ENCODE measurements at places on chromosomes 13 and 19. TPM values are rescaled to one million over a fixed set of nuclear protein-coding genes. Genes with fewer than 3 reads are reported as not detected.
A peak's percentile ranks its signal among the peaks of the same experiment; 100 is the strongest.

IZUMO2 gene
- not detected for total RNA-seq

ZNF493 gene
- 12.6 TPM for total RNA-seq

GRCh38 chr13:111597191-111597611 lies 276.8 kb downstream of the TEX29 start:
- DNase-seq, result no peak

DNA sequence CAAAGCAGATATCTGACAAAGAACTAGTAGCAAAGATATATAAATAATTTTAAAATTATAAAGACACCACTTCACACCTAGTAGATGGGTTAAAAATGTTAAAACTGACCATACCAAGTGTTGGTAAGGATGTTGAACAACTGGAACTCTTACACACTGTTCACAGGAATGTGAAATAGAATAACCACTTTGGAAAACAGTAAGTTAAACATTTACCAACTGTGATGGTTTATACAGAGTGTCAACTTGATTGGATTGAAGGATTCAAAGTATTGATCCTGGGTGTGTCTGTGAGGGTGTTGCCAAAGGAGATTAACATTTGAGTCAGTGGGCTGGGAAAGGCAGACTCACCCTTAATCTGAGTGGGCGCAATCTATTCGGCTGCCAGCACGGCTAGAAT lies 19.2 kb downstream of the UTP14C start:
- DNase-seq, result no peak

GRCh38 chr19:42426643-42427042 lies 545 bp downstream of the LIPE start:
- DNase-seq, result no peak

DNA sequence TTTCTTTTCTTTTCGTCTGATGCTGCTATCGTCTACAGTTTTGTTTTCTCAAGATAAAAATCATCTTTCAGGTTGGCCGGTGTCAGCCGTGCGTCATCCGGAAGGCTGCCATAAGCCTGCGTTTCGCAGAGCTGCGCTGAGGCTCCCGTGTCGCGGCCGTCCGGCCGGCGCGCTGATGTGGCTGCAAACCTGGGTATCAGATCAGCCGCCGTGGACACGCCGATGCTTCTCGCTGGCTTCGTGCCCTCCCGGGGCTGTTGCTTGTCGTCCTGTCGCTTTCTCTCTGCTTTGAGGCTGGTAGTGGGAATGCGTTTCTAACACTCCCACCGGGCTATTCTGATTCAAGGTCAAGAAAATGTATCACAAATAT lies 45.9 kb upstream of the TFDP1 start:
- no peak for DNase-seq

DNA sequence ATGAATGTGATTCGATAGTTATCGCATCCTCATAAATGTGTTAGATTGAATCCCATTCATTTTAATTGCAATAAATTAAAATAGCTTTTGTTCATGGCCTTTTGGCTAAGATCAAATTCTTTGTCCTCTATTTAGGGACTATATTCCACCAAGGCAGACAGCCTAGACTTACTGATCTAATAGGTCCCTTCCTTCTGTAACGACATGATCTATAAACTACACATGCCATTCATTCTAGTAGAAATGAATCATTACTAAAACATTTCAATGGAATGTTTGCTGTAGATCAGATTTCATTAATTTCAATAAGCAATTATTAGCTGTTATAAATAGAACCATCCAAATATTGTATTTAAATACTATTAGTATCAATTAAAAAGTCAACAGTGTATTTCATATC lies 526.6 kb upstream of the KLHL1 start:
- DNase-seq, result no peak

DNA sequence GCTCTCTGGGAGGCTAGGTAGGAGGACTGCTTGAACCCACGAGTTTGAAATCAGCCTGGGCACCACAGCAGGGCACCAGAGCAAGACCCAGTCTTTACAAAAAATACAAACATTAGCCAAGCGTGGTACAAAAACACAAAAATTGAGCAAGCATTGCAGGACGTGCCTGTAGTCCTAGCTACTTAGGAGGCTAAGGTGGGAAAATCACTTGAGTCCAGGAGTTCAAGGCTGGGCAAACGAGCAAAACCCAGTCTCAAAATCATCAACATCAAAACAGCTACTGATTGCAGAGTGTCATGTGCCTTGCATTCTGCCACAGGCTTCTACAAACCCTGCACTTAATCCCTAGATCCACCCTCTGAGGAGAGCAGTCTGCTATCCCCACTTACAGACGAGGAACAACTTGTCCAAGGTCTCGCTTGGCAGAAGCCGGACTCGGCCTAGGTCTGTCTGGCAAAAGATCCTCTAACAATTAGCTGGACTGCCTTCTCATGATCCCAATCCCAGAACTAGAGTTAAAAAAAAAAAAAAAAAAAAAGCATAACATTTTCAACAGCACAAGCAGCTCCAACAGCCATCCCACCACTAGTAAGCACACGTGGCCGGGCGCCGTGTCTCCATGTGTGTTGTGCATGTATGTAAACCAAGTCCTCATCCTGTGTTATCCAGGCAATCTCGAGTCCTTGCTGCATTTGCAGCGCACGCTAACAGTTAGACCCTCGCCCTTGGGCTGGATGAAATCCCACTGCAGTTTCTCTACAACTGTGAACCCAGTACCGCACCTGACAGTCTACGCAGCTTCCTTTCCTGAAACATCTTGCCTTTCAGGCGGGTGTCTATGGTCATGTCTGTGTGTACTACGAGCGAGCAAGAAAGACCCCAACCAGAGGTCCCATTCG lies 2.0 kb downstream of the PPP6R1 start:
- DNase-seq, result peak; percentile 4

DNA sequence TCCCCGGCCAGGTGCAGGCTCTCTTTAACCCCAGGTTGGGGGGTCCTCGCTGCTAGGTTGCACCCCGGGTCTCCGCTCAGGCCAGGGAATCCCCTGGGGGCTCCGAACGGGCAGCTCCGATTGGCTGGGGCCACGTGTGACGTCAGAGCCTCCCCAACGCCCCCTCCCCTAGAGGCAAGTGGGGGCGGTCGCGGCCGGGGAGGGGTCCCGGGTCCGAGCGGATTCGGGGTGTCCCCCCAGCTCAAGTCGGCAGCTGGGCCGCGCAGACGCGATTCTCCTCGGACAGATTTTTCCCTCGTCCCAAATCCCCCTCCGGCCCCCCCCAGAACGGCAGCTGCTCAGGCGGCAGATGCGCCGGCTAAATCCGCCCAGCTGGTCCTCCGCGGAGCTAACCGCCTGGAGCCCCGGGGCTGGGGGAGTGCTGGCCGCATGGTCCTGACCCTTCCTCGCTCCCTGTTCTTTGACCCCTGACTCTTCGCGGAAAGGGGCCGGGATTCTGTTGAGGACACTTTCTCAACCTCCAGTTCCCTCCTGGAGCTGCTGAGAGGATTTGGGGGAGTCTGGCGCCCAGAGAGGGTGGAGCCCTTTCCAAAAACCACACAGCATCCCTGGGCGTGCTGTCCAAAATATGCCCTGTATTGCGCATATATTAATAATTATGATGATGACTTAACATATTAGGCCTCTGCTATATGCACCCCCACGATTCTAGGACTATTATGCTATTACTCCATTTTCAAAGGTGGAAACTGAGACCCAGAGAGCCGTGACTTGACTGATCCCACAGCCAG lies 25.4 kb upstream of the SEMA6B start:
- no peak for DNase-seq

DNA sequence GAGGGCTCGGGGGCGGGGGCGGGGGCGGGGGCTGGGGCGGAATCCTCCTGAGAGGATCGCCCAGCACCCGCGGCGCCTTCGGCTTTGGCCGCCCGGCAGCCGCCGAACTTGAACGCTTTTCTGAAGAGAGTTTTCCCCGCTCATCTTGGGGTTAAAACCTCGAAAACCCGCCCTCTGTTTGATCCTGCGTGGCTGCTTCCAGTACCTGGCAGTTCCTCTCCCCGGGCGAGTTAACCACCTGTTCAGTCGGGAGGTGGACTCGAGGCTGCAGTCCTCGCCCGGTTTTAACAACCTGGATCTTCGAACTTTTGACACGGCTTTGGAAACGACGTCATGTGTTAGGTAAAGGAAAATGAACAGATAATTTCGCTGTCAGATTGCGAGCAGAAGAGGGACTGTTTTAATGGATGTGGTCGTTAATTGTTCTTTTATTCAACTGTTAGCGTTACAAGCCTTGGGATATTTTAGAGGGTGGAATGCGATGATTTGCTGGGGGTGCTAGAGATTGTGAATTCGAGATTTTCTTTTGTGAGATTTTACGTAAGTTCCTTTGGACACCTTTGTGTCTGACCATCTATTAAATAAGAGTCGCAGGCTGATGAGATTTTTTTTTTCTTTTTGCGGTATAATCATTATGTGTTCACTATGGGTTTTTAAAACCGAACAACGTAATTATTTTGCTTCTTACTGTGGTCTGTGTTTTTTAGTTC lies 1.0 kb downstream of the FNDC3A start:
- DNase-seq, result no peak

All from activated T-helper 1 cell treated with anti-CD3 and anti-CD28 coated beads, Interleukin-12 subunit alpha, Interleukin-12 subunit beta, Interleukin-2, Interleukin-4 antibody, amounts not matched to agents 30 ng/mL and 10 ng/mL and 1 ng/mL, durations not matched to agents 14 hours and 24 hours and 36 hours (primary cell).